ENCODE measurements at places on chromosomes 16 and 17. TPM values are rescaled to one million over a fixed set of nuclear protein-coding genes. Genes with fewer than 3 reads are reported as not detected.

The PHB1 gene
- total RNA-seq = 77.5 TPM

The NPTX1 gene
- 0.92 TPM for total RNA-seq

The EMP2 gene
- total RNA-seq = 21.3 TPM

The TMEM235 gene
- total RNA-seq = not detected

The KREMEN2 gene
- not detected for total RNA-seq

The OR3A3 gene
- not detected for total RNA-seq

The REXO5 gene
- total RNA-seq = 0.78 TPM

The RANBP10 gene
- total RNA-seq = 9.2 TPM

The CRYM gene
- 0.81 TPM for total RNA-seq

The MYL11 gene
- total RNA-seq = not detected

The USP32 gene
- 65.9 TPM for total RNA-seq

DNA sequence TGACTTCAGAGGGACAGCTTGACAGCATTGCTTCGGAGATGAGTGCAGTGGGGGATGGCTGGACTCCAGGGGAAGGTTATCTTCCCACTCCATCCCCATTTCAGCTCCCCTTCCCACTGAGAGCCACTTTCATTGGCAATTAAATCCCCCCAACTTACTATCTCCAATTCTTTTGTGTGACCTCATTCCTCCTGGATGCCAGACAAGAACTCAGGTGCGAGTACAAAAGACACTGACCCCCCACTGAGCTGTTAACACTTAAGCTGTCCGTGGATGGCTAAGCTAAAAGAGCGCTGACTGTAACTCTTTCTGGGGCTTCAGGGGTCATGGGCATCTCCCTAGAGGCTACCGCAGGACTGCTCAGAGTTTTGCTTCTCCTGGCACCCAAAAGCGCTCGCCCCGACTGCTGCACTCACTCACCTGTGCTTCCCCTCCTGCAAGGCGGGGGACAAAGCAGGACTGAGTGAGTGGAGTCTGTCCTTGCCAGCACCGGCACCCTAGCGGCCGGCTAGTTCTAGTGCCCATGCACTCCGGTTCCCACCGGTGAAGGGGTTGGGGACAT lies 44.8 kb upstream of the FBXO47 start:
- DNase-seq = peak; percentile 26

DNA sequence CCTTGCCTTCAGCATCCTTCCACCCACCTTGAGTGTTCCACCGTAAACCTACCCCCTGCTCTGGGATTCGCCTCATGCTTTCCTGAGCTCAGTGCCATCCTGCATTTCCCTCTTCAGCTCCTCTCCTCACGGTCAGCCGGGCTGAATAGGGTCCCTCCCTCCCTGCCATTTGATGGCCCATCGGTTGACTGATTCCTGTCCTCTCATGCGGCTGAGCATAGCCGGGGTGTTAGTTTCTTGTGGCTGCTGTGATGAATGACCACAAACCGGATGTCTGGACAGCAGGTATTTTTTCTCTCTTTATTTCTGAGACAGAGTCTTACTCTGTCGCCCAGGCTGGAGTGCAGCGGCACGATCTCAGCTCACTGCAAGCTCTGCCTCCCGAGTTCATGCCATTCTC lies 44.1 kb upstream of the MGAT5B start:
- DNase-seq = peak; percentile 55

DNA sequence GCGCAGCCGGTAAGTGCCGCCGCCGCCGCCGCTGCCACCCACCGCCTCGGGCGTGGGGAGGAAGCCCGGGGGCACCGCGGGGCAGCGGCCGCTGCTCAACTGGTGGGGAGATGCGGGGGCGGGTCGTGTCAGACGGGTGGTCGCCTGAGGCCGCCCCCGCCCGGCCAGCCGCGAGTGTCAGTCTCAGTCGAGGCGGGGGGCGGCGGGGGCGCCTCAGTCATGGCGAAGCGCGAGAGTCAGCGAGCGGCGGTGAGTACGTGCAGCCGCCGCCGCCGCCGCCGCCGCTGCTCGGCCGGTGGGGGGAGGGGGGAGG lies 76.2 kb downstream of the CHD9 start:
- DNase-seq = no peak

GRCh38 chr16:85126705-85127378 lies 14.6 kb upstream of the CIBAR2 start:
- DNase-seq = no peak

GRCh38 chr17:37158290-37158689 lies 209.5 kb downstream of the AATF start:
- no peak for DNase-seq

DNA sequence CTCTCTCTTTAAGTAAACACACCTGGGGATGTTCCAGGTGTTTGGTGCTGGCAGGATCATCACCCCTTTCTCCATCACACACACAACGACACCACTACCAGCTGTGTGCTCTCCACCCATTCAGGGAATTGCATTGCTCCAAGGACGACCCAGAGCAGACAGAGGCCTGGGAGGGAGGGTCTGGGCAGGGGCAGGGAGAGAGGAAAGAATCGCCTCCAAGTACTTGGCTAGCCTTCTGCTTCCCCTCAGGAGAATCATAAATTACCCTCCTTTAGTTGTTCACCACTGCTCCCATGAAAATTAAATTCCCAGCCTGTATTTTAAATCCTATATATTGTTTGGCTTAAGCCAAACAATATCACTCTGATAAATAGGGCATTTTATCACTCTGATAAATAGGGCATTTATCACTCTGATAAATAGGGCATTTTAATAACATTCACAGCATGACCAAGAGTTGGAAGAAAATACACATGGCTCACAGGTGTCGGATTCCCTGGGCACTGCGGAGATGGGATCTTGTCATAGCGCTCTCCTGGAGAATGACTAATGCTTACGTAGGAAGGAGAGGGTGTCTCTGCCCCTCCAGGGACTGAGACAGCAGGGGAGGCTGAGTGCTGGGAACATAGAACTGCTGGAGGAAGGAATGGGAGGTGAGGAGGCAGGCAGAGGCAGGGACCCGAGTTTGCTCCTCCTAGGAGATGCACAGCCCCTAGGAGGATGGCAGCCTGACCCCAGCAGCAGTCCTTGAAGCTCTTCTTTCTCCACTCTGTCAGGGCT lies 673.6 kb downstream of the HS3ST4 start:
- DNase-seq = no peak

- DNase-seq = no peak
These were observed 7.1 kb upstream of the MT2A start for GRCh38 chr16:56601325-56601724.

- DNase-seq = peak; percentile 67
These were observed 13.5 kb upstream of the CBX8 start for GRCh38 chr17:79810130-79811010.

DNA sequence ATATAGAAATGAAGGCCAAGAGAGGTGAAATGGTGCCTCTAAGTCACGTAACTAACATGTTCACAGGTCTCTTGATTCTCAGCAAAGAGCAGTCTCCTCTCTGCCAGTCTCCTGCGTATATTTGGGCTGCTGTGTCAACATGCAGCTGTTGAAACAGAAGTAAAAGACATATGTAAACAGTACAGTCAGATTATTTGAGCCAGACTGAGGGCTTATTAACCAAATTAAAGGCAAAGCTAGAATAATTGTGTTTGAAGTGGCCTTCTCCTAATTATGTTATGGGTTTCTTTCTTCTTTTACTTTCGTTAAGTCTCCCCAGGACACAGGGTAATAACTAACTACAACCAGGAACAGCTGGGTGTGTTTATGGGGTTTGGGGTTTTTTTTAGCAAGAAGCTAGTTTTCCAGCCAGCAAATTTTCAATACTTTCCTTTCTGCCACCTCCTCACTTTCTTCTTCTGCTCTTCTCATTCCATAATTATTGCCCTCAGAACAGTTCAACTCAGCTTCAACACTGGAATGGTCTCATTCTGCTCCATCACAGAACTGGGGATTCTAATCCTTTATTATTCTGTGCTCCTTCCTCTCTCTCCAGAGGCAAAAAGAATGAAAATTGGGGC lies 18.4 kb downstream of the G6PC1 start:
- no peak for DNase-seq

DNA sequence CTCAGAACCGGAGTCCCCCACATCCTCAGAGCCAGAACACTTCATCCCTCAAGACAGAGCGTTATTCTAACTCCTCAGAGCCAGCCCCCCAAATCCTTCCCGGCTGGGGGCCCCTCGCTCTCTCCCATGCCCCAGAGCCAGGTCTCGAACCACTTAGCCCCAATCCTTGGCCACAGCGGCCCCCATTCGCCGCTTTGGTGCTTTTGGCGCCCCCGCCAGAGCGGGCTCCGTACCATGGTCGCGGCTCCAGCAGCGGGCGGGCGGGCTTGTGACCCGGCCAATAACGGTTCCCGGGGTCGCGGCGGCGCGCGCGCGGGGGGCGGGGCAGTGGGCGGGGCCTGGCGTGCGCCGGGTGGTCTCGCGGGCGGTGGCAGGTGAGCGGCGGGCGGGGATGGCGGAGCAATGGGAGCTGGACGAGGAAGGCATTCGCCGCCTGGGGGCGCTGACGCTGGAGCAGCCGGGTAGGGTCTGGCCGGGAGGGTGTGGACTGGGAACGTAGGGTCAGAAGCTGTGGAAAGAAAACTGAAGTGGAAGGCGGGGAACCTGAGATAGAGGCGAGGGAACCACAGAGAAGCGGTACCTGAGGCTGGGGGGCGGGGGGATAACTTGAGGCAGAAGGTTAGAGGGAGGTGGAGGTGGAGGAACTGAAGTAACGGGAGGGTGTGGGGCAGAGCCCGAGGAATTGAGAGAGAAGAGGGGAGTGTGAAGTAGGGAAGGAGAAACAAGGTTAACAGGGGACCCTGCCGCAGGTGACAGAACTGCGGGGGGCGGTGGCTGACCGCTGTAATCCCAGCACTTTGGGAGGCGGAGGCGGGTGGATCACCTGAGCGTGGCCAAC lies at the start of the genes KCTD19 and LRRC36:
Gene KCTD19, minus strand, starts transcription at position 270 of the 838 bp plus-strand sequence. Its CDS starts 34 bp downstream, at position 236.
Gene LRRC36, plus strand, starts transcription at position 344 of the 838 bp plus-strand sequence. Its CDS starts 48 bp downstream, at position 392.
- DNase-seq = peak; percentile 70

DNA sequence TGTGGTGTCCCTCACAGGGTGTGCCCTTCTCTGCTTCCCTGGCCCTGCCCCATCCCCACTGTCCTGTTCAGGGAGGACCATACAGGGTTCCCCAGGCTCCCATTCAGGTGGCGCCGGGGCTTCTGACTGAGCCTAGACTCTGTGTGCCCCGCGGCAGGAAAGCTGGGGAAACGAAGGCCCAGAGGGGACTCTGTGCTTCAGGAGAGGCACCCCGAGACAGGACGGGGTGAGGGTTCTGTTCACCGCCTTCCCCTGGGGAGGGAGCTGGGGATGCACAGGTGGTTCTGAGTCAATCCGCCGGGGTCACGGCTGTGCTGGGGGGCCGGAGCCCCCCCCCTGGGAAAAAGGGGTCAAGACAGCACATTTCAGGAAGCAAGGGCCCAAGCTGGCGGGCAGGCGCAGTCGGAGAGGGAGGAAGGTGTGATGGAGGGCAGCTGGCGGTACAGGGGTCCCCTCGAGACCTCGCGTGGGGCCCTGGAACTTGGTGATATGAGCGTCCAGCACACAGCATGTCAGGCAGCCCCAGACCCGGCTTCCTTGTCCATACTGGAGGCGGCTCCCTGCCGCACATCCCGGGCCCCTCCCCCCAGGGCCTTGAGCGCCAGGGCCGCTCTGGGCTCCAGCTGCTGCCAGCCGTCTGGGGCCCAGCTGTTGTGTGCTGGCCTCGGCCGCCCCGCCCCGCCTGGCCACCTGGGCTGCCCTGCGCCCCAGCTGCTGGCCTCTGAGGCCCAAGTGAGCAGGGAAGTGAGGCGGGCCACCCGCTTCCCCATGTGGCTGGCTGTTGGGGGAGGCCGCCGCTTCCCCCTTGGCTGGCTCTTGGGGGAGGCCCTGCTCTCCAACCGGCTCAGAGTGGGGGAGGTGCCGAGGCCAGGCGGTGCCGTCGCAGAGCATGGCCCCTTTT lies 5.6 kb upstream of the NOTUM start:
- DNase-seq = no peak

- DNase-seq = no peak
These were observed 41.7 kb downstream of the RMI2 start for GRCh38 chr16:11386791-11387546.

DNA sequence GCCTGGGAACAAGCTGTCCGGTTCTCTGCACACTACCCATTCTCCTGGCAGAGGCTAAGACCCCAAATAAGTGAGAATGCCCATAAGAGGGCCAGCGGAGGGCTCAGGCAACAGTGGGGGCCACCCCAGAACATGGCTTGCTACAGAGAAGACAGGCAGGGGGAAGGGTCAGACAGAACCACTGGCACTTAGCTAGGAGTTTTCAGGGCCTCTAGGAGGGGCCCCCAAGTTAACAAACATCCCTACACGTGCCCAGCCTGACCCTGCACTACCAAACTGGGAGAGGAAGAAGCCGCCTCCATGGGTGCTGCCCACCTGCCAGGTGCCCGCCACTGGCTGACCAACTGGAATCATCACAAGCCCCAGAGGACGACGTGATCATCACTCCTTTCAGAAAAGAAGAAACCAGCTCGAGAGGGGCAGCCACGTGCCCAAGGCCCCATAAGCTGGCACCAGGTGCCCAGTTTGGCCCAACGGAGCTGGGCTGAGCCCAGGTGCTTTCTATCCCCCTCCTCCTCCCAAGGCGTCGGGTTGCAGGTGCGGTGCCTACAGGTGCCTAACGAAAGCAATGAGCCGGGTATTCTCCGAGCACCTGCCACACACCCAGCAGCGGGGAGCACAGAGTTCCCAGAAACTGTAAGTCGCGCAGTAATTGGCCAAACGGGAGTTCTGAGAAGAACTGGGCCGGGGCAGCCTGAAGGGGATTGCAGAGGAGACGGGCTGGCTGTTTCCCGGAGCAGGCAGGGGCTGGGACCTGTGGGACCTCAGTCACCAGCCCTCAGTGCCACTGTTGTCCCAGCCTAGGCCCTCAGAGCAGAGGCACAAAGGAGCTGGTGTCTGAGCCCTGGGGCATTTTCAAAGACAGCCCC lies 13.2 kb downstream of the RPH3AL start:
- DNase-seq = peak; percentile 77

- DNase-seq = no peak
These were observed 85.3 kb downstream of the ENGASE start for GRCh38 chr17:79159926-79160325.

- no peak for DNase-seq
These were observed 149.3 kb downstream of the CLEC16A start for GRCh38 chr16:11093572-11094074.

GRCh38 chr17:1482680-1483079 lies 9.8 kb downstream of the MYO1C start:
- no peak for DNase-seq

DNA sequence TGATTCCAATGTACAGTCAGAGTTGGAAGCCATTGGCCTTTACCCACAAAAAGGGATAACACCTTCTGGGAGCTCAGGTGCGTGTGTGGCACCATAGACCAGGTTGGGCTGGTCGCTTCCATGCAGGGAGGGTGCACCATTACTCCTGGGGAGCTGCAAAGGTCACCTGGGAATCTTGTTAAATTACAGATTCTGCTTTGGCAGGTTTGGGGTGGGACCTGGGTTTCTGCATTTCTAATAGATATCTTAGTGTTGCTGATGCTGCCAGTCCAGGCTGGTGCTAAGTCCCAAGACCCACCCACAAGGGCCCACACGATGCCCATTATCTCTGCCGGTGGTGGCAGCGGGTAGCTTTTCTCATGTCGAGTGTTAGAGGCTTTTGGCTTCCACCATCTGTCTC lies 148.3 kb upstream of the CACNG5 start:
- DNase-seq = no peak

GRCh38 chr16:49011901-49012300 lies 269.7 kb downstream of the CBLN1 start:
- peak; percentile 50 for DNase-seq

DNA sequence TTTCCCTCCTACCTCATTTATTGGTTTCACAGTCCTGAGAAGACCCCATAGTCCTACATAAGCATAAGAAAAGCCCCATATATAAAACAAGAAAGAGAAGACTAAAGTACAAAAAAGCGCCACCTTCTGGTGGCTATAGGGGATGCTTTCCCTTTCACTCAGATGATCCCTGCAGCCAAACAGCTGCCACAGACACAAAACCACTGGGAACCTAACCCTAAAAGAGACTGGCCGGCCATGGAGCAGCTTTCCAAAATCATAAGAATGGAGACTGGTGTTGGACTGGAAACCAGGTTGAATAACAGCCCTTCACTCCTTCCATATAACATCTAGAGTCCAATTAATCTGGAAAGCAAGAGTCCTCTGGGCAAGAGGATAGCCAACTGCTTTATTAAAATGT lies 11.4 kb downstream of the DYNC1LI2 start:
- no peak for DNase-seq
